ENCODE measurements at places on chromosomes 13 and 19.

GRCh38 chr13:35191883-35192282, 249.8 kb downstream of the NBEA start:
- no peak for DNase-seq

- no peak for DNase-seq
Measured at GRCh38 chr13:44817131-44817671, 172.1 kb downstream of the NUFIP1 start.

- DNase-seq: no peak
Measured at GRCh38 chr19:22807061-22807835, 23.3 kb upstream of the ZNF99 start.

- no peak for DNase-seq
Measured at GRCh38 chr19:465056-465816, 4.4 kb upstream of the SHC2 start.
